HCT116 (cell line): ENCODE measurements at places on chromosomes 4 and X. TPM values are rescaled to one million over a fixed set of nuclear protein-coding genes. Genes with fewer than 3 reads are reported as not detected.

DNA sequence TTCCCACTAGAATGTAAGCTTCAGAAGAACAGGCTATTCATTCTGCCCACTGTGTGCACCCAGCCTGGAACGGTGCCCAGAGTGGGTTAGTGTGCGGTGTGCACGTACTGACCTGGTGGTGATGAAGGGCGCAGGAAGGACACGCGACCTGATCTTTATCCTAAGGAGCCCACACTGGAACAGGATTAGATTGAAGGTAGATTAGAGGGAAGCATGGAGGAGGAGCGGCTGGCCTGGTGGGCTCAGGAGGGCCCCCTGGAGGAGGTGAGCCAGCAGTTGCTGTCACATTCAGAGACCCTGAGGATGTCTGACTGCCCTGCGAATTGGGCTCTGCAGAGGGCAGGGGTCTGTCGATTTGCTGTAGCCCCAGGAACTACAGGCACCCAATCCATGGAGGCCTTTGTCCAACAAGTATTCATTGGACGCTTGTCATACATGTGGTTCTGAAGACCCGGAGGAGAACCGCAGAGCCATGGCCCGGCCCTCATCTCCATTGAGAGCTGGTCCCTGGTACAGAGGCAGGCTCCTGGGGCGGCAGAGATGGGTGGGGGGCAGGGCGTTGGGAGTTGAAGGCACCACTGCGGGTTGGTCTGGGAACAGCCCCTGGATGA lies 73.2 kb downstream of the HTRA3 start:
- no peak for DNase-seq

- no peak for DNase-seq
Measured at GRCh38 chrX:71958281-71958675, 47.6 kb downstream of the NHSL2 start.

GRCh38 chr4:16226816-16227461 lies 668 bp upstream of the TAPT1 start:
- DNase-seq, result no peak

DNA sequence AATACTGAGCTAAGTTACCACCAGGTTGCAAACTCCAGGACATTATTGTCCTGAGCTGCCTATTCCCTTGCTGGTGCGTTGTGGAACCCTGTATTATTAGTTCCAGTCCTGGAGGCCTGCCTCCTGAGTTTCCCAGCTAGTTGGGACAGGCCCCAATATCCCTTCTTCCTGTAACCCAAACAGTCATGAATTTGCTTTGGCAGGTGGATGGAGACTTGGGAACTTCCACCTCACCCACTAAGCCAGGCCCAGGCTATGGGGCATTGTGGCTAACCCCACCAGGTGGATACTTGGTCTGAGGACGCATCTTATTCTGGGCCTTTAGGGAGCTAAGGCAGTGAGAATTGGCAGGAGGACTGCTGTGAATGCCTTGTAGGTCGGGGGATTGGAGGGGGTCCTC lies 5.0 kb downstream of the RBM3 start:
- DNase-seq, result no peak

DNA sequence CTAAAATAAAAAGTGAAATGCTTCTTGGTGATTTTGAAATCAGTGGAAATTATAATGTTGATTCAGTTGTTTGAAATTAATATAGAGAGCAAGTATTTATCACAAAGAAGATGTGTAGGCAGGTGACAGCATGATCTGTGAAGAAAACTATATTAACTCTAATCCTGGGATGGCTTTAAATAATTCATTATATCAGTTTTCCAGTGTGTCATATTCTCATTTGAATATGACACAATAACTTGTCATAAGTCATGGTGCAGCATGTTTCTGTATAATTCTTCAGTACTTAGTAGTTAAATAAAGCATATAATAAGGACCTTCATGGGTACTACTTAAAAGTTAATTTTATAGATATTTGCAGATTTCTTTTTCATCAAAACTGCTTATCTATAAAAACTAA lies 573.6 kb downstream of the INPP4B start:
- no peak for DNase-seq

DNA sequence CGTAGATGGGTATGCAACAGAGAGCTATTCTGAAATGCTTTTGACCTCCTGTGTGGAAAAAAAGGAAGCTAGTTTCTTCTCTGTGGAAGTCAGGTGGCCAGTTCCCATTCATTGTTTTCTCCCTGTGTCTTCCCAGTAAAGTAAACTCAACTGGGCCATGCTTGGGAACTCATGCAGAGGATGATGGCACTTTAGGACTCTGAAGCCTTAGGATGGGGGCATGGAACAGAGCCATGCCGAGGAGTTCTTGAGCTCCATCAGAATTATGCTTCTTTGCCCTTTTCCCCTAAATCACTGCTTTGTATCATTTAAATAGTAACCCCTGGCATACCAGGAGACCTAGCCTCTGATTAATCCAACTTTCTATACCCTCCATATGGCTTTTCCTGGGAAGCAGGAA lies 3.2 kb downstream of the TMEM164 start:
- DNase-seq, result no peak

DNA sequence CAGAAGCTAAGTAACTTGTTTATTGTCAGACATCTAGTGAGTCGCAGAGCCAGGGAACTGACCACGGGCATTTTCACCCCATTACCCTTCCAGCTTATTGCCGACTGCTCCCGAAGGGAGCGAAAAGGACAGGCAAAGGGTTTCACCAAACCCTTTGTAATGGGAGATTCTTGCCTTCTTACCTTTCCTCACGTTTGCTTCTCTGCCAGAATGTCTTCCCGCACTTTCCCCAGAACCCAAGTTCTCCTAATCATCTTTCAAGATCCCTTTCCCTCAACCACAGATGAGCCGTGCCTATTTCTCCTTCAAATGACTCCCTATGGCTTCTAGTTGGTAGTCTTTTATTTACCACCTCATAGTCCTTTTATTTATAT lies 520 bp upstream of the SRP72 start:
- no peak for DNase-seq

DNA sequence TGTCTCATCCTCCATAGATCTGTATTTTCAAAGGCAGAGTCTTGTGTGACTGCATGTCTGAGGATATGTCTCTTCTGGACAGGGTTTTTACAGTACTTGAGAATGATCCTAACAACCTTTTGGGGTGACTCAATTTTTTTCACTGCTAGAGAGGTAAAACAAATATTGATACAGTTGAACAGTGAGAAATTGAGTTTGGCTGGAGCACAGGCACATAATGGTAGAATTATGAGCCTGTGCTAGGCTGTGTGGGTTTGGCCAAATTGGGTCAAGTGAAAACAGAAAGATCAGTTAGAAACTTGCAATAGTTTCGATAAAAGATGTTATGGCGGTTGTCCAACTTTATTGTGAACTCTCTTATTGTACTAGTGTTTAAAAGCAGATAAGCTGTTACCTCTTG lies 23.3 kb upstream of the EOLA2 start:
- no peak for DNase-seq

- peak; percentile 34 for DNase-seq
Measured at GRCh38 chrX:30892591-30892990, 3.5 kb upstream of the TAB3 start.

GRCh38 chrX:98065151-98065550 lies 1181.4 kb downstream of the RPA4 start:
- no peak for DNase-seq

- DNase-seq, result no peak
Measured at GRCh38 chr4:128177498-128177897, 110.1 kb downstream of the PGRMC2 start.

DNA sequence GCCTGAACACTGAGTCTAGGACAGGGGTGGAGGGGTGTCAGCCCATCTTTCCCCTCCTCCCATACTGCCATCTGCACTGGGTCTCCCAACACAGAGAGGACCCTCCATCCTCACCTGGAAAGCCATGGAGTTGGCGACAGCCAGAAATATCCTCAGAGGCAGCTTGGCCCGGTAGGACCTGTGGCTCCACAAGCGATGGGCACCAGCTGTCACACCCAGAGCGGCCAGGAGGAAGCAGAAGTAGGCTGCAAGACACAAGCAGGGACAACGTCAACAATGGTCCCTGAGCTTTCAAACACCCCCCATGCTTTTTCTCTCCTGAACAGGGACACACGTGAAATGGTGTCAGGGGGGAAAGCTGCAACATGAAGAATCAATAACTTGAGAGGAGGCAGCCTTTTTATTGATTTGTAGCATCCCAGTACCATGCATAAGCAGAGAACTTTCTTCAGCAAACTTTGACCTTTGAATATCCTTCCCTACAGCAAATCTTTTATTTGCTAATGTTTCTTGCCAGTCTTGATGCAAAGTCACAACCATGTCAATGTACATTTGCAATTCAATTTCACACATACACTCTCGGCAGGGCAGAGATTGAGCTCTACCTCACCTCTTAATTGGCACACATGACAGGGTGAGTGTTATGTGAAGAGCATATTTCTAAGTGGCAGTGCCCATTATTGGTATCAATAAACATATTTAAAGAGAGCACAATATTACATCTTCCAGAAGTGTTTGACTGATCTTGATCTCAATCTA lies 93.2 kb downstream of the SCD5 start:
- no peak for DNase-seq

GRCh38 chr4:100421361-100421978 lies 96.4 kb downstream of the EMCN start:
- peak; percentile 51 for DNase-seq

- no peak for DNase-seq
Measured at GRCh38 chrX:9912351-9913145, 54.6 kb upstream of the CLDN34 start.

- no peak for DNase-seq
Measured at GRCh38 chr4:52202251-52202779, 151.2 kb downstream of the SPATA18 start.

- peak; percentile 10 for DNase-seq
Measured at GRCh38 chrX:124388562-124388961, 42.2 kb downstream of the SH2D1A start.

DNA sequence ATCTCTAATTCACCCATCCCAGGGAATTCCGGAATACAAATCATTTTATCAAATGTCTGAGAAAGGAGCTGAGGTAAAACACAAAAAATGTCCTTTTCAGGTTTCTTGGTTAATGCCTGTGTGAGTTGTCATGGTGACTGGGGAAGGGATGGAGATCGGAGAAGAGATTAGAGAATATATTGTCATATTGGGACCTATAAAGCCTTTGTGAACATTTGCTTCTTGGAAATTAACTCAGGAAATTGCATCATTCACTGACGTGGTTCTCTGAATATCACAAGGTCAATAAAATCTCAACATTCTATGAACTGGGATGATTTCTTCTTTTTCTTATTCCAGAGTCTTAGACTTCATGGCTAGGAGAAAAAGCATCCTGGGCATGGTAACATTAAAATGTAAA lies 174.8 kb upstream of the GLRA2 start:
- DNase-seq, result no peak

DNA sequence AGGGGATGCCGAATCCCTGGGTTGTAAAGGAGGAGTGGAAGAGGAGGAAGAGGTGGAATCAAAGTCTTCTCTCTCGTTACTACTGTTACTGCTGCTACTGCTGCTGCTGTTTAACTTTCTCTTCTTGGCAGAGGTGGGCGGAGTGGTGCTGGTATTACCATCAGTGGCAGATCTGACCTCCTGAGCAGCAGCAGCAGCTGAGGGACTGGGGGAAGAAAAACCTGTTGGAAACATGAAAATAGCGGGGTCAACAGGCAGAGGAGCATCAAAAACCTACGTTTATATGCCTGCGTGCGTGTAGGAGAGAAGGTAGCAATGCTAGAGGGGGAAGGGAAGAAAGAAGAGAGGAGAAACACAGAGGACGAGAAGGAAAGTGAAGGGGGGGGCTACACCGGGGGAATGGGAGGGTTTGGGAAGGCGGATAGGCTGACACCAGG lies 339 bp downstream of the CUL4B start:
- no peak for DNase-seq

- no peak for DNase-seq
Measured at GRCh38 chr4:139606579-139607501, 50.8 kb upstream of the SETD7 start.

DNA sequence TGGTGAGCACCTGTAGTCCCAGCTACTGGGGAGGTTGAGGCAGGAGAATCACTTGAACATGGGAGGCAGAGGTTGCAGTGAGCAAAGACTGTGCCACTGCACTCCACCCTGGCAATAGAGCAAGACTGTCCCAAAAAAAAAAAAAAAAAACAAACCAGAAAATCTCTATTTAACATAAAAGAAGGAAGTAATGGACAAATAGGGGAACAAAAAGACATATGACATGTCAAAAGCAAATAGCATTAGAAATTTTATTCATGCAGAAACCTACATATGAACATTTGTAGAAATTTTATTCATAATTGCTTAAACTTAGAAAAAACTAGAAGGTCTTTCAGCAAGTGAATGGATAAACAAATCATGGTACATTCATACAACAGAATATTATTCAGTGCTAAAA lies 97.1 kb upstream of the SH3RF1 start:
- no peak for DNase-seq

DNA sequence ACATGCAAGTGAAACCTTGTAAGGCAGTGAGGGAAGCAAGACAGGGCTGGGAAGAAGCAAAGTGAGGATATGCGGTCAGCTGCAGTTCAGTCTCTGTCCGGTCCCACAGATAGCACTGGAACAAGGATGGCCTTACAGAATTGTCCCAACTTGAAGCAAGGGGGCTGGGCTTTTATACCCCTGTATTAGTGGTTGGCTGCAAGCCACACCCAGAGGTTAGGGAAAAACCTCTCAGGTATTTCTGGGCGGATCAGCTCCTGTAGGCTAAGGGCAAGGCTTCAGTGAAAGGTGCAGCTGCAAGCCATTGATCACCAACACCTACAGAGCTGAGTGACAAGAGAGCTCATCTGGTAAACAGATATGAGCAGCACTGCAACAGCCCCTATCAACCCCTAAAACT lies 89.0 kb downstream of the KDR start:
- no peak for DNase-seq

GRCh38 chr4:65791812-65792308 lies 121.6 kb upstream of the EPHA5 start:
- DNase-seq, result no peak

DNA sequence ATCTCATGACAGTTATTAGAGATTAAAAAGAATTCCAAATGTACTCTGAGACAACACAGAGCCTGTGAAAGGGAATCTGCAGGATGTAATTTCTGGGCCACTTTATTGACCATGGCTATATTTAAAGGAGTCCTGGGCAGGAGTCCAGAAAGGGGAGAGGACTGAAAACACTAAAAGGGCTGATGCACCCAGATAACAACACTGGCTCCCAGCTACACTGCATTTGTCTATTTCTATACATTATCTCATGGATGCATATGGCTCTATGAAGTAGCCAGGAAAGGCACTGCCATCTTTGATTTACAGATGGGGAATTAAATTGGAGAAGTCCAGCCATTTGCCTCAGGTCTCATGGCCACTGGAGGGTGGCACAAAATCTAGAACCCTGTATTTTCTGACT lies 56.0 kb downstream of the MED28 start:
- DNase-seq, result no peak

SLC10A4 gene
- 8.4 TPM for total RNA-seq

DUX4 gene
- total RNA-seq, result not detected

RNF175 gene
- total RNA-seq, result not detected

METTL14 gene
- 53.8 TPM for total RNA-seq

EFHC2 gene
- not detected for total RNA-seq

TRPC5OS gene
- total RNA-seq, result 0.07 TPM

FBXW7 gene
- 23.0 TPM for total RNA-seq

UGT2B10 gene
- 0.27 TPM for total RNA-seq

PPARGC1A gene
- not detected for total RNA-seq

EDNRA gene
- total RNA-seq, result 2.0 TPM
